Stimulated activated CD4-positive, alpha-beta T cell treated with anti-CD3 and anti-CD28 coated beads, Interleukin-12 subunit alpha, Interleukin-12 subunit beta, amount 100 ng/mL, for 48 hours (primary cell): ENCODE measurements at places on chromosomes 5 and 9.

- DNase-seq = no peak
Observed at GRCh38 chr5:176812269-176813259, 2.2 kb downstream of the UNC5A start.

DNA sequence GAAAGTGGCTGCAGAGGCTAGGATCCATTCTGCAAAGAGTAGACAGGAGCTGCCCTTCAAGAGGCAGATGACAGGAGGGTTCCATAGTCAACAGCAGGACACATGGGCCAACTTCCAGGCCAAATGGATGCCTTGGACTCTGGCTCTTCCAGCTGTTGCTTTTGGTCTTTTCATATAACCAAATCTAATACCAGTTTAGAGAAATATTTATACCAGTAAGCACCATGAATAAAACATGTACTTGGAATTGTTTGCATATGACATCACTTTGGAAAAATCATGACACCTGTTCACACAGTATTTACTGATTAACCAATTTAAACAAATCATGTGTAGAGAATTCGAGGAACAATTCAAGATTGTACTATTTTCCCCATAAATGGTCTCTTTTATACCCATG lies 481.3 kb downstream of the DMRT2 start:
- no peak for DNase-seq

GRCh38 chr9:131218370-131218769 lies 57.9 kb downstream of the FAM78A start:
- DNase-seq = no peak

GRCh38 chr5:31867219-31867618 lies 228.3 kb downstream of the PDZD2 start:
- no peak for DNase-seq

DNA sequence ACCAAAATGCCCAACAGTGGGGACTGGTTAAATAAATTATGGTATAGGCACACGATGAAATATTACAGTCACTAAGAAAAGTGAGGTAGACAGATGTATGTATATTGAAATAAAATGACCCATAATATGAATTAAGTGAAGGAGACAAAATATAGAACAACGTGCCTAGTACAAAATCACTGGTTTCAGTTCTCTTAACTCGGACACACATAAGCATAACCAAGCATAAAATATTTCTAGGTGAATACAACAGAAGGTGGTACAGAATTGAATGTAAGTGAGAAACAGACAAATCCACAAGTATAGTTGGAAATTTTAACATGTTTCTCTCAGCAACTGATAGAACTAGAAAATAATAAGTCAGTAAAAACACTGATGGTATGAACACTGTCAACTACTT lies 22.0 kb downstream of the PUM3 start:
- DNase-seq = no peak

DNA sequence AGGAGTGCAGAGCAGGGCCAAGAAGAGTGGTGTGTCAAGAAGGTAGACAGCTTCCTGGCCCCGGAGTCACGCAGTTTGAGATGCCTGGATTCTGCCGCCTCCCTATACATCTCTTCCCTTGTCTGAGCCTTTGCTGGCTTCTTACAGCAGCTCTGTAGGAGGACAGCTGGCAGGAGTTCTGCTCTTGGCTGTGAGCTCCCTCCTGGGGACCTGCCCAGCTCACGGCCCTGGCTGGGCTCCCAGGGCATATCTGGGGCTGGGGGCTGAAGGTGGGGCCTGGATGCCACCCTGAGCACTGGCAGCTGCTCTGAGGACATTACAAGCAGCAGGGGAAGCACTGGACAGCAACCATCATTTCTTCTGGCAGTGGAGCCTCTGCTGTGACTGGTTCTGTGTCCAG lies 786 bp upstream of the TSSK1B start:
- no peak for DNase-seq

- DNase-seq = no peak
Observed at GRCh38 chr5:38793099-38793498, 52.7 kb upstream of the OSMR start.

- DNase-seq = no peak
Observed at GRCh38 chr5:127428748-127429147, 88.7 kb upstream of the PRRC1 start.

DNA sequence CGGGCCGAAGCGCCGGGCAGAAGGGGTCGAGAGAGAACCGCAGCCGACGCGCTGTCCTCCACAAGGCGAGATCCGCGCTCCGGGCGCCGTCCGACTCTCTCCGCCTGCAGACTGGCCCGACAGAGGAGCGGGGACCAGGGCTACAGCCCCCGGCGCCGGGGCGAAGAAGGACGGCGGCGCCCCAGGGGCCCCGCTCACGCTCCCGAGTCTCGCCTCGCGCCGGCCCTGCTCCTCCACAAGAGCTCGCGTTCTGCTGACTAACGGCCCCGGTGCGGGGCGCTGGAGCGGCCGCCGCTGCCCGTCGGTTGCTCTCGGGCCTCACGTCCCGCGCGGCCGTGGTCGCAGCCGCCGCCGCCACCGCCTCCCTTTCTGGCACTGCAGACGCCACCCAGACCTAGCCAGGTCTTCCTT lies 338 bp downstream of the ABHD17B start:
- DNase-seq = no peak

- DNase-seq = no peak
Observed at GRCh38 chr5:157473383-157474320, 13.6 kb downstream of the NIPAL4 start.

GRCh38 chr5:61625137-61625561 lies 293.1 kb downstream of the ZSWIM6 start:
- no peak for DNase-seq

GRCh38 chr9:120663380-120663779 lies 50.9 kb downstream of the MEGF9 start:
- DNase-seq = no peak

GRCh38 chr9:89922099-89922498 lies 317.3 kb downstream of the GADD45G start:
- DNase-seq = no peak

GRCh38 chr5:35898952-35899660 lies 39.3 kb downstream of the CAPSL start:
- DNase-seq = no peak

DNA sequence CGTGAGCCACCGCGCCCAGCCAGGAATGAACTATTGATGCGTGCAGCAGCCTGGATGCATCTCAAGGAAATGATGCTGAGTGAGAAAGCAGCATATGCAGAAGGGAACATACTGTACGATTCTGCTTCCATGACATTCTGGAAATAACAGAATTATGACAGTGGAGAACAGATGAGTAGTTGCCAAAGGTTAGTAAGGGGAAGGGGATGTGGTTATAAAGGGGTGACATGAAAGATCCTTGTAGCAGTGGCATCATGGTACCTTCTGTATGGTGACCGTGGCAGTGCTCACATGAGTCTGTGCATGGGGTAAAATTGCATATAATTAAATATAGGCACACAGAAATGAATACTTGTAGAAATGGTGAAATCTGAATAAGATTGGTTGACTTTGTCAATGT lies 13.0 kb downstream of the NANS start:
- DNase-seq = no peak

DNA sequence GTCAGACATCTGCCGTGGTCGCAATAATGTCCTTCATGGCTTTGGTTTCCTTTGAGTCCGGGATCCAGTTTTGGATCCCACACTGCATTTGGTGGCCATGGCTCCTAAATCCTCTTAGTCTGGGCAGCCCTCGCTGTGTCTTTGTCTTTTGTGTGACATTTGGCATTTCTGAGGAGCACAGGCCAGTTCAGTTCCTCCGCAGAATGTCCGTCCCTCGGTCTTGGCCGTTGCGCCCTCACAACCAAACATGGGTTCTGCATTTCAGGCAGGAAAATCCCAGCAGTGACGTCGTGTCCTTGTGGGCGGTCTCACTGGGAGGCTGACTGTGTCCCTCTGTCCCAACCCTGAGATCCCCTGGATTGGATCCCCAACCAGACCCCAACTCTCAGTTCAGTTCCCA lies 172.9 kb upstream of the PPP1R26 start:
- DNase-seq = no peak

- no peak for DNase-seq
Observed at GRCh38 chr5:113201715-113202114, 225.1 kb downstream of the DCP2 start.

DNA sequence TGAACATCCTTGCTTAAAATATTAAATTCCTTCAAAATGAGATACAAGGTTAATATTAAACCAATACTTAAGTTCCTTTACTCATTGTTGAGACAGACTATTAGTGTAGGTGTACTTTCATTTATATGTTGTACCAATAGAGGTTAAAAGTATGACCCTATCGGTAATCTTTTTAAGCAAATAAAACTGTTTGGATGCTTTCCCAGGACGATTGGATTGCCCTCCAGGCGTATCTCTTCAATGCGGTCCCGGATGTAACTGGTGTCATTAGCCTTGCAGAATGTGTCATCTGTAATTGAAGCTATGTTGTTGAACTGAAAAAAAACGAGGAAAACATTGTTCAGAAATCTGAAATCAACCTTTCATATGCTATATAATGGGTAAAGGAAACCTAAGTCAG lies 18.9 kb downstream of the OGN start:
- DNase-seq = no peak

DNA sequence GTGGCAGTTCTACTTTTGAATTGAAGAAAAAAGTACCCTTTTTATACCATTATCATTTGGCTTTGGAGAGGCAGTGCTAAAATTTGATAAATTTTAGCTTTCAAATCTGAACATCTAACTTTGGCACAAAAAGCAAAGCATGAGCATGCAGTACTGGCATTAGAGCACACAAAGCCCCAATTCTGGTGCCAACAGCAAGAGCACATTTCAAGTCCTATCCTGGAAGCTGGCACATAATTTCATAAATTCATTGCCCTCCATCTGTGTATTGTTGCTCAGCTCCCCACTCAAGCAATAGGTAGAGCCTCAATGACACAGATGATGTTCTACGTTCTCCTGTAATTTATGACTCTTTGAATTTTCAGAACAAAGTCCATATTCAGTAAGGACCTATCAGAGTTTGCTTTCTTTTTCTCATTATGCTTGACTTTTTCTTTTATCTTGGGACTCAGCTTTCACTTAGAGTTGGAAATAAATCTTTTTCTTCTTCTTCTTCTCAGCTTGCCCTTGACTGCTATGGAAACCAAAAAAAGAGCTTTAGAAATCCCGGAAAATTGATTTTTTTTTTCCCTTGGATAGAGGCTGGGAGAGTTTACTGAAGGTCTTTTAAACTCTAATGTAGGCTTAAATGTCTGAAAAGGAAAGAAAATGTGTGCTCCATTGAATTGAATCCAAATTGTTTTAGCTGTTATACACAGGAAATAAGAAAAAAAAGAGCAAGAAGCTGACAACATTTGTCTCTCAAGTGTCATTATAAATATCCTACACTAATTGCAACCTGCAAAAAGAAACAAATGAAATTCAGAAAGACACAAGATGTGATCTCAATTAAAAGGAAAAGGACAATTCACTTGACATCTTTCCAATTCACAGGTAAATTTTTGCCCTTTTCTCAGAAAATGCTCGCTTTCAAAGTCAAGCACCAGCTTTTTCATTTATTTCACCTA lies 380.8 kb upstream of the CDH18 start:
- DNase-seq = no peak

GRCh38 chr5:93572608-93573353 lies 8.2 kb downstream of the NR2F1-AS1 start:
- no peak for DNase-seq

DNA sequence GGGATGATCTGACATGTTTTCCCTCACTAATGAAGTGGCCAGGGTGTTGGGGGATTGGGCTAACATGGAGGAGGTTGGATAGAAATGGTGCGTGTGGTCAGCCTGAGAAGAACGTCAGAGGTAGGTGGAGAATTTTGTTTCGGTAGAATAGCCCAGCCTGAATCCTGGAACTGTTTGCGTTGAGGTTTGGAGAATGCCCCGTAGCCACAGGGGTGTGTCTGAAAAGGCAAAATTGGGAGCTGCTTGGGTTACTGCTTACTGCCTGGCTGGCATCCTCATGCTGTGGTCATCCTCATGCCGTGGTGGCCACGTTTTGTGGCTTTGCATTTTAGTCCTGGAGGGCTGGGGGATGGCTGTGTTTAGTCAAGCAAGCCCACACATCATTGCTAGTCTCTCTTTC lies 236.9 kb downstream of the GOLPH3 start:
- DNase-seq = no peak

- DNase-seq = no peak
Observed at GRCh38 chr5:27700526-27700925, 662.1 kb upstream of the CDH9 start.

GRCh38 chr5:113048931-113049330 lies 72.3 kb downstream of the DCP2 start:
- no peak for DNase-seq

DNA sequence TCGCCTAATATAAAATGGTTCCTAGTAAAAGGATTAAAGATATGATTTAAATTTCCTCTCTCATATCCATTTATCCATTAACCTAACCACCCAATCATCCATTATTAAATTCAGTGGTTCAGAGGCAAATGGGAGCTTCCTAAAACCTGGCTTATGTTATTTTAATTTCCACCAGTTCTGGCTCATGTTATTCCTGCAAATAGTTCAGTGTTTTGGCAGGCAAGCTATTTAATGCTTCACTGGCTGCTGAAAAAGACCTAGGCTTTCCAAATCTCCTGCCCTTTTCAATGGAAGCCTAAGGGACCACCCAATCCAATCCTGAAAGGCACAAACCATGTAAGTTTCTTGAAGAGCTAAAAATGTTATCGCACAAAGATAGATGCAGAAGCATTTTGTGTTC lies 52.3 kb downstream of the POC5 start:
- DNase-seq = no peak

- no peak for DNase-seq
Observed at GRCh38 chr9:93005876-93006275, 52.6 kb upstream of the SUSD3 start.

- no peak for DNase-seq
Observed at GRCh38 chr5:10844016-10844415, 83.0 kb upstream of the DAP start.

GRCh38 chr9:18493451-18493993 lies 19.6 kb downstream of the ADAMTSL1 start:
- DNase-seq = no peak

DNA sequence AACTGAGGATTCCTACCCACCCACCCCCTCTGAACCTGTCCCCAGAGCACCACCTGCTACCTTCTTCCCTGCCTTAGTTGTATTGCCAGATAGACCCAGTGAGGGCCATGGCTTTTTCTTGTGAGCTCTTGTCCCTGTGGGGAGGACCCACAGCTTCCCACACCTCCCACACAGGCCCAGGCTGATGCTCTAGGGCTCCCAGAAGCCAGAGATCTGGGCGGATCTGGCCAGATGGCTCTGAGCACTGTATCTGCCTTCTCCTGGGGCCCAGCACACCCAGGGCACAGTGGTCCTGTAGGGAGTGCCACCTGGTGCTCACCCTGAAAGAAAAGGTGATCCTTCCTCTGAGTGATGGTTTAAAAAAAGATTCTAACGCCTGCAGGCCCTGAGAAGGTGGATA lies 131.7 kb downstream of the DAB2IP start:
- DNase-seq = no peak

- DNase-seq = no peak
Observed at GRCh38 chr5:101535626-101536025, 632.5 kb upstream of the ST8SIA4 start.

GRCh38 chr5:132296412-132297016 lies 2.3 kb downstream of the SLC22A4 start:
- no peak for DNase-seq

- no peak for DNase-seq
Observed at GRCh38 chr5:169548315-169548714, 35.3 kb upstream of the SPDL1 start.

- DNase-seq = no peak
Observed at GRCh38 chr9:91220491-91221135, 141.1 kb downstream of the AUH start.
